Thymus (tissue), 14 donors: ENCODE measurements at places on chromosomes 4 and X.

- no peak for DNase-seq
Observed at GRCh38 chr4:53098681-53099121, 236.6 kb downstream of the RASL11B start.

GRCh38 chr4:2267320-2267811 lies 5.5 kb upstream of the MXD4 start:
- no peak for DNase-seq

- DNase-seq: peak; percentile 80
Observed at GRCh38 chr4:26609391-26609790, 25.5 kb downstream of the TBC1D19 start.

GRCh38 chr4:40840255-40840984 lies 90.7 kb downstream of the NSUN7 start:
- no peak for DNase-seq

- DNase-seq: no peak
Observed at GRCh38 chr4:127250577-127250976, 382.2 kb upstream of the INTU start.

GRCh38 chr4:149353241-149353640 lies 462.4 kb downstream of the IQCM start:
- DNase-seq: no peak

- DNase-seq: no peak
Observed at GRCh38 chr4:20386906-20387305, 135.2 kb downstream of the SLIT2 start.

DNA sequence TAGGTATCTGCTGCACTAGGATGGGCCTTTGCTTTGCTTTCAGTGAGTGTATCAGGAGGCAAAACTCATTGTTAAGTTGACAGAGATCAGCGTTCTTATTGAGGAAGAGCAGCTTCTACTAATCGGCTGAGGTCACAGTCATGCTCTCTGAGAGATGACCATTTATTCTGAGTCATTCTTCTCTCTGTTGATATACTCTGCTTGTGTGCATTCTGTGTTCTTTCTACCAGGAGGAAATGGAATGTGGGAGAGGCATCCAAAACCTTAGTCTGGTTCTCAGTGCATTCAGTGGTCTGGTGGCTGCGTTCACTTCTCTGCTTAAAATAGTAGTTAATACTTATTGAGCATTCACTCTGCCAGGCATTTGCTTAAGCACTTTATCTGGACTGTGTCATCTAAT lies 66.2 kb downstream of the RRAGB start:
- no peak for DNase-seq

DNA sequence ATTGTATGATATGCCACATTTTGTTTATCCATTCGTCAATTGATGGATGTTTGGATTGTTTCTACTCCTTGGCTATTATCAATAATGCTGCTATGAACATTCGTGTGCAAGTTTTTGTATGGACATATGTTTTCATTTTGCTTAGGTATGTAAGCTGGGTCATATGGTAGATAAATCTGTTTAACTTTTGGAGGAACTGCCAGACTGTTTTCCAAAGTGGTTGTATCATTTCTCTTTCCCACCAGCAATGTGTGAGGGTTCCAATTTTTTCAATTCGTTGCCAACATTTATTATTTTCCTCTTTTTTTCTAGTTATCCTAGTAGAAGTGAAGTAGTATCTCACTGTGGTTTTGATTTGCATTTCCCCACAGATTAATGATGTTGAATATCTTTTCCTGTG lies 71.8 kb downstream of the DIAPH2 start:
- DNase-seq: no peak
